ENCODE measurements at places on chromosomes 3 and 15.

DNA sequence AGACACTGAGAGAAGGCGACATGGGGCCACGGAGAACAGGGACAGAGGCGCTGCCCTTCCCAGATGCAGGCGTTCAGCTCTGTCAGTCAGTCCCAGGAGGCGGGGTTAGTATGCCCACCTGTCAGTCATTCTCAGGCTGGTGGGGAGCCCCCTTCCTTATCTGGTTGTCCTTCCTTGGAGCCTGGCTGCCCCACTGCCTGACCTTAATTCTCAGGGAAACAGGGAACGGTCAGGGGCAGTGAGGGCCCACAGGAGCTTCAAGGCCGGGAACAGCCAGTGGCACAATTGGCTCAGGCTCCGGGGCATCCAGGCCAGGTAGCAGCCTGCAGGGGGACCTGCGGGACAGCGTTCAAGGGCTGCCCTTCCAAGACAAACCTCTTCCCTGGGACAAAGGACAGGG is 133.2 kb downstream of the CHSY1 start:
- DNase-seq: no peak

GRCh38 chr3:194440756-194441155 is 41.7 kb upstream of the GP5 start:
- DNase-seq: no peak

- no peak for DNase-seq
Measured at GRCh38 chr3:30091686-30092085, 514.7 kb upstream of the TGFBR2 start.

DNA sequence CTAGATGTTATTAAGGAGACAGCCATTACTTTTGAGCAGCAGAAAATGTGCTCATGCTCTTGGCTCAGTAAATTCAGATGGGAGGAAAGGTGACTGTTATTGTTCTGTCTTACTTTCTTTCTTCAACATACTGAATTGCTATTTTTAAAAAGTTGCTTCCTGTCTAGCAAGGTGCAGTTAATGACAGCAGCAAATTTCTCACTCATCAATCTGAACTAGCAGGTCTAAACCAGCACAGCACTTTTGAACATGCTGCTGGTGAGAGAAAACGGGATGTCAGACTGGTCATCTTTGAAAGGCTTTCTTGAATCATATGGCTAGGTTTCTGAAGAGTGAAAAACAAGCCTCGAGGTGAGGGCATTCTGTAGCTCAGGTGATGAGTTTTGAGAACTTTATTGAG is 384.7 kb downstream of the MFSD1 start:
- no peak for DNase-seq

- DNase-seq: no peak
Measured at GRCh38 chr15:20340931-20341661, 200.5 kb downstream of the GOLGA6L6 start.

- DNase-seq: peak; percentile 69
Measured at GRCh38 chr3:52055537-52056351, 627 bp downstream of the DUSP7 start.
